Fibroblast of upper back skin (primary cell): ENCODE measurements at places on chromosomes 5 and 9.

GRCh38 chr5:128965011-128965637, at the start of gene SLC27A6:
Gene SLC27A6 (plus strand): TSS chr5:128965488. CDS start chr5:128966138, 650 bp downstream.
- no peak for DNase-seq

DNA sequence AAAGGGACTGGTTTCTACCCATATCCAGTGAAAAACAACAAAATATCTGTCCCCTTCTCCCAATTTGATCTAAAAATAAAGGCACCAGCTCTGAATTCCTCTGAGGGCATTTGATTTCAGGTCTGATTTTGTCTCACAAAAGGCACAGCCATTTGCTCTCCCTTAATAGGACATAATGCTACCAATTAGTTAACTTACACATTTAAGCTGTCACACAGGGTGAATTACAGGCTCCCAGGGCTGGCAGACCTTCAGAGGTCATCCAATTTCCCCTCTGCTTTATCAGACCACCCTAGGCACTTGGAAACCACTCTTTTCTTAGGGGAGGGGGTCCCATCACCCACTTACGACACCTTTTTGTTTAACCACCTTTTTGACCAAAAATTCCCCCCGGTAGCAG, 319.9 kb downstream of the SPOCK1 start:
- DNase-seq = no peak

DNA sequence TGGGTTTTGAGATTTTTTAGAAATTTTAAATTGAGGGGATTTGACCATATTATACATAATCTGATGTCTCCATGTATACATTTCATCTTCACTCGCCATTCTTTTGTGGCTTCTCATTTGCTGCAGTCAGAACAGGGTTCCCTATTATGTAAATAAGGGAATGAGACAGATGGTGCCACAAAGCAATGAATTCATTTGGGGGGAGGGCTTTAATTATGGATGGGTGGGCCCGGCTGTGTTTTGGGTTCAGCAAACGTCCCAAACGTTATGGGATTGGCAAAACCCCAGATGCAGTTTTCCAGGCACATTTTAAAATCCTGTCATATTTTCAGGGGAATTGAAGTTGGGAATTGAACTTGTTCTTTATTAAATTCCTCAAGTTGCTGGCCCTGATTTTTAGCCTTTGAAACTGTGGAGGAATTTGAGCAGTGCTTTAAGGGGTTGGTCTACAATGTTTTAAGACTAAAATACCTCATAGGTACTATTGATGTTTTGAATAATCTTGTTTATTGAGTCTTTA, 558.5 kb upstream of the ZNF462 start:
- DNase-seq = no peak

DNA sequence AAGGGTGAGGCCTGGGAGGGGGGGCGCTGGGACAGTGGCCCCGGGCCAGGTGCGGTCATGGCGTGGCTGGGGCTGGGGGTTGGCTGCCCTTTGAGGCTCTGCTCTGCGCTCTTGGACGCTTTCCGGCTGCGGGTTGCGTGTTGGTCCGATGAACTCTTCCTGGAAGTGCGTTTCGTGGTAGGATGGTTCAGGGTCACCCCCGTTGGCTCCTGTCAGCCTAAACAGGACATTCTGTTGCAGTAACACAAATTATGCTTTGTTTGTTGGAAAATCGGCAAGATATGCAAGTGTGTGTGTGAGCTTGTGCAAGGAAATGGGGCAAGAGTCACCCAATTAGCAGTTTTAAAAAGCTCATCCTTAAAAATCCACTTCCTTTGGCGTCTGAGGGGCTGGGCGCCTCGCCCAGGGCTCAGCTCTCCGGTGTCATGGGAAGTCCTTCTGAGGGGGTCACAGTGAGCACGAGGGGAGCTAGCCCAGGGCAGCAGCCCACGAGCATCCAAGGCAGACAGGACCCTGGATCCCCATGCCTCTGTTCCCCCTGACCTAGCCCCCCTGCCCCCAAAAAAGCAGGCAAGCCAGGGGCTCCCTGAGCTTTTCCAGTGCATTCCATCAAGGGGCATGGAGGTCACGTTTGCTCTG, 22.2 kb upstream of the RNU6ATAC start:
- DNase-seq = no peak

GRCh38 chr5:11180890-11181289, 419.9 kb upstream of the DAP start:
- DNase-seq = no peak

- DNase-seq = peak; percentile 9
Observed at GRCh38 chr5:13749766-13750165, 194.7 kb downstream of the DNAH5 start.

DNA sequence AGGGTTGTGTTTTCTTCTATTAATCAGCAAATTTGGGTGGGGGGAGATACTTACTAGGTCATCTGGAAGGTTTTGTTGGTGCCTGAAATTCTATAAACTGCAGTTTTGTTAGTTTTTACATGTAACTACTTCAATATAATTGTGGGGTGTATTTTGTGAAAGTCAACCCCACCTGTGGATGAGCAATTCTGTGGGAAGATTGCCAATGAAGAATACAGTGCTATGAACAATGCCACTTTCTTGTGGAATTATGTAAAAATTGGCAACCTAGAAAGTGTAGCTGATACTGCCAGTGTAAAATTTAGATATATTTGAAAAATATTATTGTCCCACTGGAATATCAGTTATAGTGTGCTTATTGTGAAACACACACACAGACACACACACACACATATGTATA, 80.7 kb downstream of the VCAN start:
- DNase-seq = no peak

DNA sequence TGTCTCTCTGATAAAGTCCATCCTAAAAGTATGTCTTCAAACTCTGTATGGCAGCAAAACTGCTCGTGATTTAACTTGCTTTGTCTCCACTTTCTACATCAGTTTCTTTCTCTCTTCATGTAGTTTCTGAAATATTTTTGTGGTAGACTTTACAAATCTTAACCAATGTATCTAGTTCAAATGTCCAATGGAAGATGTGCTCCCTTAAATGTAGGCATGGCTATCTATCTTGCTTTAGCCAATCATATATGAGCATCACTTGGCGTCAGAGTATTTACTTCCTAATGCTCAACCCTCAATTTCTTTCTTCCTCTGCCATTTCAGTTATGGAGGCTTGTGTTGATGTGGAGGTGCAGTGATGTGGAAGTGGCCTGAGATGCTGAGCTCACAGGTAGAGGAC, 206.1 kb upstream of the ZNF608 start:
- no peak for DNase-seq

DNA sequence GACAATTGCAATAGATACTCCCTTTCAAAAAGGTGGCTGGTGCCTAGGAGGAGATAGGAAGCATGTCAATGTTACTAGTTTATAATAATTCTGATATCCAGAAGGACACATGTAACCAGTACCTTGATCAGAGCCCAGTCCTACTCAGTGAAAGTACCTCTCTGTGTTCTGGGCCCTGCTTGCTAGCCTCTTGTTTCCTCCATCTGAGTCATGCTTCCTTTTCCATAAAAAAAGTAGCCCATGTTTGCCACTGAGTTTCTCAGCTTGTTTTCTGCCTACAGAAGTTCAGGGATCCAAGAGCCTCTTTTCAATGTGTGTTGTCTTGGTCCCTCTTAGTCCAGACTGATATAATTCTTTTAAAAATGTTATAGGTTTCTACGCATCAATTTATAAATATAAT, 149.0 kb downstream of the SSBP2 start:
- DNase-seq = no peak

DNA sequence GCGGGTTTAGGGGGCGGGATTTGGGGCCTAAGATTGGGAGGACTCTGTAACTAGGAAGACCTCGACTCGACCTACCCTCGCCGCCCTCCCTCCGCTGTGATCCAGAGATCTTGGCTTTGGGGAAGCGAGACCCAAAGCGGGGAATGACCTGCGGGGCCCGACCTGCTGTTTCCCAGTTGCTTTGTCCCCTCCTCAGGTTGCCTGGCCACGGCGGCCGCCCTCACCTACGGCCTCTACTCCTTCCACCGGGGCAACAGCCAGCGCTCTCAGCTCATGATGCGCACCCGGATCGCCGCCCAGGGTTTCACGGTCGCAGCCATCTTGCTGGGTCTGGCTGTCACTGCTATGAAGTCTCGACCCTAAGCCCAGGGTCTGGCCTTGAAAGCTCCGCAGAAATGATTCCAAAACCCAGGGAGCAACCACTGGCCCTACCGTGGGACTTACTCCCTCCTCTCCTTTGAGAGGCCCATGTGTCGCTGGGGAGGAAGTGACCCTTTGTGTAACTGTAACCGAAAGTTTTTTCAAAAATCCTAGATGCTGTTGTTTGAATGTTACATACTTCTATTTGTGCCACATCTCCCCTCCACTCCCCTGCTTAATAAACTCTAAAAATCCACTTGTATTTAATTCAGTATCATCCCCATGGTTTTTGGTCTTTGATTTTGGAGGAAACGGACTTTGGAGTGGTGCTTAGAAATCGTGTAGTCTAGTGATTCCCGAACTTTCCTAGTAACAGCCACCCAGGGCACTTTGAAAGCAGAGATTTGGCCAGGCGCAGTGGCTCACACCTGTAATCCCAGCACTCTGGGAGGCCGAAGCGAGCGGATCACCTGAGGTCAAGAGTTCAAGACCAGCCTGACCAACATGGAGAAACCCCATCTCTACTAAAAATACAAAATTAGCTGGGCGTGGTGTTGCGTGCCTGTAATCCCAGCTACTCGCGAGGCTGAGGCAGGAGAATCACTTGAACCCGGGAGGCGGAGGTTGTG, 878 bp downstream of the HIGD2A start:
- DNase-seq = no peak

- DNase-seq = no peak
Observed at GRCh38 chr5:31427013-31427723, 104.7 kb downstream of the DROSHA start.

GRCh38 chr5:157859227-157859575, 256 bp upstream of the CLINT1 start:
- no peak for DNase-seq

DNA sequence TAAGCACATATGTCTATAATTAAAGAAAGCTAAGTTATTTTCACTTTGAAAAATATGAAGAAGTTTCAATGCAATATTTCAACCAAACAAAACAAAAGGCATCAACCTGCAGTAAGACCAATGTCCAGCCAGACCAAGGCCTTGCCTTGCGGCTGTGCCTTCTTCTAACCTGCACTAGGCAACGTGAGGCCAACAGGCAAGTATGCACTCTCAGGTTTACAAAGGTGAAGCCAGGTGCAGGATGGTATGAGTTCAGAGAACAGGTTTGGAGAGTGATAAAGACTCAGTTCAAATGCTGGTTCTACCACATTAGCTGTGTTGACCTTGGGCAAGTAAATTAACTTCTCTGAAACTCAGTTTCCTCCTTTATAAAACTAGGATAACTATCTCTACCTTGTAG, 79.3 kb downstream of the KLHL3 start:
- DNase-seq = no peak

DNA sequence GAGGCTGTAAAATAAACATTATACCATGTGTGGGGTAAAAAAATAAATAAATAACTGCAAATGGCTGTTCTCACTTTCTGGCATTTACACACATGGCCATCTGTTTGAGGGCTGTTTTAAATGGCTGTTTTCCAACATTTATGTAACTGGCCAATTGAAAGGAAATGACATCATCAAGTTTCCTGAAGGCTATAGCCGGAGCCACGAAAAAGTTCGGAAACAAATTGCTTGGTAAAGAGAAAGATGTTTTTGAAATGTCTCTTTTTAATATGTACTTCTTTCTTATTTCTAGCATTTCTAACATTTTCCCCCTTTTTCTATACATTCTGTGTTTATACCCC, 95.4 kb upstream of the DAB2 start:
- peak; percentile 95 for DNase-seq

DNA sequence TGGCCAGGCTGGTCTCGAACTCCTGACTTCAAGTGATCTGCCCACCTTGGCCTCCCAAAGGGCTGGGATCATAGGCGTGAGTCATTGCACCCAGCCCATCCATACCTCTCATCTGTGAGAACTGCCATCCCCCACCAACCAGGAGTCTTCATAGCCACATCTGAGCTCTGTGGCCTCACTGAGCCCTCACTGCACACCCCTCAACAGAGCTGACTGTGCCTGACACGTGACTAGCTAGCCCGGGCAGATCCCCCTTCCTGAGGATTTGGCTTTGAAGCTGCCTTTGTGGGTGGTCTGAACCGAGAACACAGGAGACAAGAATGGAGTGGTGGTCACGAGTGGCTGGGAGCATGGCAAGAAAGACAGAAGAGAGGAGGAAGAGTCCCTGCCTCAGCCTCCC, 15.6 kb downstream of the AK8 start:
- DNase-seq = peak; percentile 15

DNA sequence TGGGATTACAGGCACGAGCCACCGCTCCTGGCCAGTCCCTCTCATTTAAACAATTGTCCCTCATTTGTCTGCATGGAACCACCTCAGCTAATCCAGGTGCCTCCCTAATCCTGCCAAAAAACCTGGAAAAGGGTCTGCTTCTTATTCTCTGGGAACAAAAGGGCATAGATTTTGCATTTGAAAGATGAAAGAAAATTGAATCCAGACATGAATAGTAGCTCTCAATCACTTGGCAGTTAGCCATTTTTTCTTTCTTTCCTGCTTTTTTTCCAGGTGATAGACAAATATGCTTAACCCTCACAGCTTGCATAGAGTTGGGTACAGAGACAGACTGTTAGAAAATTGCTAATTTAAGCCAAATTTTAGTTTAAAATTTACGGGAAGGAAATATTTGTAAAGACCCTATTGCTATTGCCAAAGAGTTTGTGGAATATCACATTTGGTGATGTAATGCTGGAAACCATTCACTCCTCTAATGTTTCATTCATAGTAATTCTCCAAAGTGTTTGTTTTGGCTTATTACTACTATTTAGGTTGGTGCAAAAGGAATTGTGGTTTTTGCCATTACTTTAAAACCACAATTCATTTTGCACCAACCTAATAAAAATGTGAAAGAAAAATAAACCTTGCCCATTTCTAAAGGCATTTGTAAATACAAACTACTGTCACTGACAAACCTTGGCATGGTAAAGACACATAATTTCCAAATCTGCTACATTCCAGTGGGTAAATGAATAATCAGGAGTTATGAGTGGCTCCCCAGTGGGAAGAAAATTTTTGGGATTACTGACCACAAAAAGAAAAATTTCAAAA, 80.5 kb upstream of the JAK2 start:
- peak; percentile 80 for DNase-seq

GRCh38 chr5:125409234-125409860, 662.9 kb upstream of the ZNF608 start:
- DNase-seq = peak; percentile 70

- DNase-seq = no peak
Observed at GRCh38 chr5:53392073-53392472, 88.4 kb upstream of the FST start.

DNA sequence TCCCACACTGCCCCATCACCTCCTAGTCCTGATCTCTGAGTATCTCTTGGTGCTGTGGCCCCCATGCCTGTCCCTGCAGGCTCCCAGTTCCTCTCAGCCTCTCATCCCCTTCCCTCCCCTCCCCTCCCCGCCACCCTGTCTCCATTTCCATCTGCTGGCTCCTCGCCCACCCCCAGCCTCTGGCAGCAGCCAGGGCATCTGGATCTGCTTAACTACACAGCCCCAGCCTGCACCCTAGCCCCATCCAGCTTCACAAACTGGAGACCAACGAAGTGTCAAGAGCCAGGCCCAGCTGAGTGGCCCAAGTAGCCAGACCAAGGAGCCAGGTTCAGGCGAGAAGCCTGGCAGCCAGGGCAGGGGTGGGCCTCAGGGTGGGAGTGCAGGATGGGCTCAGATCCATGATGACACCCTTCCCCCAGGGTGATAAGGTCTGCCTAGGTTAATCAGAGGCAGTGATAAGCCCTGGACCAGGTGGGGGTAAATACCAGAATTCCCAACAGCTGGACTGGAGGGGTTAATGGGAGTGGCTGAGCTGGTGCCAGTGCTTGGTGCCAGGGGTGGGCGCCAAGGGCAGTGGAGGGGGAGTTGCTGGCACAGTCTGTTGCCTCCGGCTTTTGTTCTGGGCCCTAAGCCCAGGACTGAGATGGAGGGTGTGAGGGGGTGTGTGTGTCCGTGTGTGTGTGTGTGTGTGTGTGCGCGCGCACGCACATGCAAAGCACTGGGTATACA, 2.5 kb downstream of the IL11RA start:
- peak; percentile 88 for DNase-seq
